HT1080 (cell line): ENCODE measurements at places on chromosomes 5 and 9. TPM values are rescaled to one million over a fixed set of nuclear protein-coding genes. Genes with fewer than 3 reads are reported as not detected.

Gene CCNO
- 1.9 and 3.2 TPM in 2 replicates for total RNA-seq

Gene MOB3B
- total RNA-seq = 2.1 and 3.0 TPM in 2 replicates

Gene RLN2
- total RNA-seq = not detected in 2 replicates

Gene ABCA1
- 6.3 and 6.4 TPM in 2 replicates for total RNA-seq

Gene SPATA6L
- total RNA-seq = 0.92 and 1.0 TPM in 2 replicates

Gene ADAMTS19
- total RNA-seq = 0.06 and 0.17 TPM in 2 replicates

GRCh38 chr5:108315829-108316228, 66.1 kb downstream of the FBXL17 start:
- DNase-seq = peak; percentile 18

DNA sequence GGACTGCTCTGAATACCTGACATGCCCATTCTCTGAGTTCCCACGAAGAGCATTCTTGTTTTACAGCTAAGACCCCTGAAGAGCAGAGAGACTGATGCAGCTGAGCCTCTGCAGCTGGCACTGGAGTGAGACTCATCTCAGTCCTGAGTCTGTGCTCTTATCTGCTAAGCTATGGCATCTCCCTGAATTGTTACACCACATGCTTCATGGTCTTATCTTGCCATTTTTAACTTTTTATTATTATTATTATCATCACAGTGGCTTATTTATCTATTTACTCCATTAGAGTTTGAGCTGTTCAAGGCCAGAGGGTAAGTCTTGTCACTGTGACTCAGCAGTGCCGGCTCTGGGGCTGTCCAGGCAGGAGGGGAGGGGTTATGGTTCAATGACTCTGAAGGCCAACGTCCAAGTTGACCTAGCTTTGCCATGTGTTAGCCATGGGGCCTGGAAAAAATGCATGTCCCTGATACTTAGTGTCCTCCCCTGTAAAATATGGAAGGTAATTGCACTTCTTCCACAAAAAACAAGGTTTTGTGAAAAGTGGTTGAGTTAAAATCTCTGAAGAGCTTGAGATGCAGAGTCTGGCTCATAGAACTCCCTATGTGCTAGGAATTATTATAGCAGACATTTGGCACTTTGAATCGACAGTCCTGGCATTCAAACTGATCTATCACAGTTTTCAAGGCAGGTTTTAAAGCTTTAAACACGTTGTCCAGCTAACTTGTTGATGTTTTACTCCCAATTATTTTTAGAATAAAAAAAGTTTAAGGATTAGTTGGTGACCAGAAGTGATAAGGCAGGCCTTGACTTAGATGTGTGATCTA, 94.6 kb downstream of the ALDH1A1 start:
- DNase-seq = no peak

GRCh38 chr5:140423609-140424008, 22.0 kb downstream of the ANKHD1 start:
- DNase-seq = no peak

DNA sequence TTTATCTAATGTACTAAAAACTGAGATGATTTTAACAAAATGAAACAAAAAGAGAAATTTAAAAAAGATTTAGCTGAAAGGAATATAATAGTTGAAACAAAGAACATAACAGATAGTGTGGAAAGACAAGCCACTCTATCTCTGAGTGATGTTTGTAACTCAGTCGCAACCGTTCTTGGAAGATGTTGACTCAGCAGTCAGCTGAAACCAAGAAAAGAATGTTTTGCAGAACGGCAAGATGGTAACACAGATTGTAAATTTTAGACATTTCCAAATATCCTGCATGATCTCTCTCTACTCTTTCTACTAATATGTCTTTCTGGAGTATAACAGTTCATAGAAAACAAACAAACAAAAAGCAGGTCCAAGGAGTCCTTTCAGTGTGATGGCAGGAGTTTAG, 746.1 kb upstream of the CDH6 start:
- DNase-seq = no peak

GRCh38 chr5:95241-95980, 3.4 kb downstream of the PLEKHG4B start:
- no peak for DNase-seq

GRCh38 chr5:14686517-14686916, 22.0 kb downstream of the OTULIN start:
- no peak for DNase-seq

GRCh38 chr5:108634617-108635288, 112.9 kb upstream of the FER start:
- DNase-seq = no peak

DNA sequence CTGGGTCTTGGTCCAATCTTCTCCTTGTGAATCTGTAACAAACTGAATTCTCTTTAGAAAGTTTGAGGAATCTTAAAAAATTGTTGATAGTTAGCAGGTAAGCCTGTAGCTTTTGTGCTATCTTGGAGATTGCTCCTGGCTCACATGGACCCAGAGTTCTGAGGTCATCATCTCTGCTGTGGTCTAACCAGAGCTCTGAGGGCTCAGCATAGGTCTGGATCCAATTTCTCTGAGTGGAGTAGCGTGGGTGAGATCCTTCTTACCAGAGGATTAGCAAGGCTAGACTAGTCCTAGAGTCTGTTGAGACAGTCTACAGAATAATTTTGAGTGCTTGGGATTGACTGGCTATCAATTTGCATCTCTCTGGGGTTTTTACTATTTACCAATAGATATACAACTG, 60.5 kb upstream of the IL6ST start:
- DNase-seq = no peak

- no peak for DNase-seq
Observed at GRCh38 chr9:34663303-34663605, 797 bp upstream of the CCL27 start.

DNA sequence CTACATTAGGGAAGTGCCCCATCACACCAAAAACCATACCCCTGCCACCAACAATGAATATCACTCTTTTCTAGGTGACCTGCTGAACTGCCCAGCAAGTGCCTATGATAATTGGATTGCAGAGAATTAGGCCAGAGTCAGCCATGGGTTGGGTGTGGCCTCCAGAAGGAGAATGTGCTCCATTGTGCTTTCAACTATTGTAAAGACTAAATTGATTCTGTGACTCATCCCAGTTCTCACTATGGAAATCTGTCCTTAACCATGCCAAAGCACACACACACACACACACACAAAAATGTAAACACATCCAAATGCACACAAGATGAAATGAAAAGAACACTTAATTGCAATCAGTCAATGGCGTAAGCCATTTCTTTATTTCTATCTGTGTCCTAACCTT, 25.7 kb downstream of the DRD1 start:
- peak; percentile 8 for DNase-seq

DNA sequence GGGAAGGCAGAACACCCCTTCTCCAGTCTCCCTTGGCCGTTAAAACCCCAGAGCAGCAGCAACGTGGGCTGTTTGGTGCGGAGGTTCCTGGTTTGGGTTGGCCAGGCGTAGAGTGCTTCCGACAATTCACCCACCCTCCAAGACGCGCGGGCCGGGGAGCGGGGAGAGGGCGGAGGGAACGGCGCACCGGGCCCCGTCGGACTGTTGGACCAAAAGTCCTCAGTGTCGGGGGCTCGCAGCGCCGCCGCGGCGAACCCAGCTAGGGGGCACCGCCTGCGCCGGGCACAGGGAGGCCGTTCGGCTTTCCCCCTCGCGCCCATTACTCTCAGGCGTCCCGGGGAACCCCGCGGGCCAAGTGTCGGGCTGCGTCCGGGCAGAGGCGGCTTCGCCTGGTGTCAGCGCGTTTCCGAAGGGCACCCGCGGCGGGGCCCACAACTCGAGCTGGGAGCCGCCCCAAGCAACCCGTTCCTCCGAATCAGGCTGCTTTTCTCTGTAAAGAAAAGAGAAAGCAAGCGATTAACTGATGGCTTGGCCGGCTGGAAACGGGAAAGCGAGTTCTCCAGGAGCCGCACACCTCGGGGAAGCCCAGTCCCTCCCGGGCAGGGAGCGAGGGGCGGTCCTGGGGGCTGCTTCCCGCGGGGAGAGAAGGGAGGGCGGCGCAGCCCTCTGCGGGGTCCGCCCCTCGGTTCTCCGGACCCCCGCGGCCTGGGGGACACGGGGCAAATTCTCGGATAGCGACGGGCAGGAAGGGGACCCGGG, 145.5 kb downstream of the ERCC6L2 start:
- DNase-seq = no peak
